ENCODE measurements at places on chromosomes 1 and 21. TPM values are rescaled to one million over a fixed set of nuclear protein-coding genes. Genes with fewer than 3 reads are reported as not detected.

DNA sequence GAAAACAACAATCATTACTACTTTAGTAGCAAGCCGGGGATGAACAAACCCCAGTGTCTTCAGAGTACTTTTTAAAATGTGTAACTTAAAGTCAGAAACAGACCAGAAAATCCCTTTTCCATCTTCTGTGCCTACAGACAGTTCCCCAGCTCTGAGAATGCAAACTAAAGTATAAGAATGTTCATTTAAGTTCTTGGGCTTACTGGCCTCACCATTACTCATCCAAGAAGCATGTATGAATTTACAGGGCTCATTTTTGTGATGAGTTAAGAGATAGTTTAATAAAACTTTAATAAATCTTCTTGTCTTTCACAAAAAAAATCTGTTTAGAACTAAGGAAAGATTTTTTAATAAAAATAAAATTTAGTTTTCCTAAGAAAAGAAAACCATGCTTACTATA lies 4.6 kb downstream of the LPGAT1 start:
- no peak for DNase-seq

DNA sequence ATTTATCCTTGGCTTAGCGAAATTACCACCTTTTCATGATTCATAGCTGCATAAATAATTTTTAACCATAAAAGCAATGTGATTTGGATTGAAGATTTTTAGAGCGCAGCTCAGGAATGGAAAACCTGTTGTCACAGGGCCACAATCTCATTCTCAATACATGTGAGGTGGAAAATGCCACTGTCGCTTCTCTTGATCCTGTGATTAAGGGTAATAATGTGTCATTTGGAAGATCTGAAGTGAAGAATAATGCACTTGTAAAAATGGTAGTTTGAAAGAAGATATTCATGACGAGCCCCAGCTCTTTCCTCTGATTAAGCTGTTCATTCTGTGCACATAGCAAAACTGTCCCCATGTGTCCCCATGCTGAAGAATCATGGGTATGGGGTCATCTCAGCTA lies 230.4 kb downstream of the BACH1 start:
- DNase-seq, result no peak

GRCh38 chr1:58983162-58983561 lies 199.3 kb upstream of the JUN start:
- DNase-seq, result no peak

- DNase-seq, result no peak
These were observed 55.5 kb upstream of the DYNLT5 start for GRCh38 chr1:66696771-66697170.

KCNA2 gene
- total RNA-seq, result 0.58 TPM

TMOD4 gene
- total RNA-seq, result 1.3 TPM

- no peak for DNase-seq
These were observed 299.5 kb downstream of the ST6GALNAC3 start for GRCh38 chr1:76374086-76374485.

COL9A2 gene
- total RNA-seq, result 14.5 TPM

RNF186 gene
- not detected for total RNA-seq

- no peak for DNase-seq
These were observed 39.2 kb downstream of the SIPA1L2 start for GRCh38 chr1:232590744-232591082.

DNA sequence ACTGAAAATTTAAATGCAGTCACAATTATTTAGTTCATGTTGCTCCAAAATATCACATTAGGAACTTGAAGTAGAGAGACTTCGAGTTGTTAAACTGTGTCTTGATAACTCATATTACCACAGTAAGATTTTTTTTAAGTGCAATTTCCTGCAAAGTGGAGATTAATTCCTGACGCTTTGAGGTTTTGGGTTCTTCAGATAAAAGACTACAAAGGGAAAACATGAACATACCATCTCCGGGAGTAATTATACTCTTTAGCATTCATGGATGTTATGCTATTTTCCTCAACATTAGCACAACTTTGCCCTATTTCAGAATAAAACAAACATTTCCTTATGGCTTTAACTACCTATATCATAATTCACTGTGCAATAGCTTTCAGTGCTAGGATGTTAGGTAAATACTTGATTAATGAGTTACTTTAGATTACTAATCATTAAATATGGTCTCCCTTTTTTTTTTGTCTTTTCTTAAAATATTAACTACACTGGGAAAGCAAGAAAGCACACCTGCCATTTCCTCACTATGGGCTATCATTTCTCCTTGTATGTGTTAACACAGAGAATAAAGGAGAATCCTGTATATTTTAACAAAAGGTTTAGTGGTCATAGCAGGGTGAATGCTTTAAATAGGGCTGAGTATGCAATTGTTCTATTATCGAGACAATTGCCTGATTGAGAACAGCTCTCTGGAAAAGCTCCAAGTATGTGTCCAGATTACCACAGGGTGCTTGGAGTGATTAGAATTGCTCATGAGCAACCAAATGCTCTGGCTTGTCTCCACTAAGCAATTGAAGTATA lies 252.5 kb upstream of the C1orf105 start:
- peak; percentile 46 for DNase-seq

AVPR1B gene
- total RNA-seq, result not detected

DNA sequence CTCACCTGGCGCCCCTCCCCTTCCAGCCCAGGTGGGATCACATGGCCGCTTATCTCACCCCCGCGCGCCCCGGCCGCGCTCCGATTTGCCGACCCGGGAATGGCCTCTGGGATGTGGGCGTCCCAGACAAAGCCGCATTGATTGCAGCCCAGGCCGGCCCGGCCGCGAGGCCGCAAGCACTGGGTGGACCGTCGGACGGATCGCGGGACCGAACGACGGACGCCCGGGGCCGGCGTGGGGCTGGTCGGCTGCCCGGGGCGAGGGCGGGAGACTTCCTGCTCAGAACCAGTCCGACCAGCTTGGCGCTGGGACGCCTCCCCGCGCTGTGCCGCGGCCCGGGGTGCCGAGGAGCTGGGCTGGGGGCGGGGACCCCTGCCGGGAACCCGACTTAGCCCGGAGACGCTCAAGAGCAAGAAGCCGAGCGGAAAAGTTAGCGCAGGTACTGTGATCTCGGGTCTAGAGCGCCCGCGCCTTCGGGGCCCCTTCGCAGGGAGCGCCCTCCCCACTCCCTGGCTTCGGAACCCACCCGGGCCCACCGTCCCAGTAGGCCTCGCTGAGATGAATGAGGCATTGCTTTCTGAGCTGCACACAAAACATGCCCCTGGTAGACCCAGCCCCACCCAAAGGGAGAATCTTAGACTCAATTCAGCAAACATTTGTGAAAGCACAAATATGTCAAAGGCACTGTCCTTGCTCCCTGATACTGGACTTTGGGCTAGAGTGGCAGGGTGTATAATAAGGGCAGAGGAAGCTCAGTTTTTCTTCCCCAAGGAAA lies 415 bp upstream of the LAD1 start:
- DNase-seq, result no peak

DNA sequence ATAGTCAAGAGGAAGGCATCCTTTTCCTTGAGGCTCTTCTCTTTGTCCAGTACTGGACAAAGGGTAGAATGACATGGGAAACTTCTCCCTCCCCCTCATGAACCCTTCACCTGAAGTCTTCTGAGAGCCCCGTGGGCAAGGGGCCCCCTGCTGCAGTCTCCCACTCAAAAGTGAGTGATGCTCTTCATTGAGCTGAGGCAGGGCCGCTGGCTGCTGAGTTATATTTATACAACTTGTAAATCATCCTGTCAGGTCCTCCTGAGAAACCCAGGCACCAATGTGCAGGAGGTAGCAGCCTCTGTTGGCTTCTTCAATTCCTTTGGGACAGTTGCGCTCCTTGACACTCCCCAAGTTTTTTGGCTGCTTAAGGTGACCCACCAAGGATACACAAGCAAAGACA lies 150.2 kb downstream of the IGSF21 start:
- DNase-seq, result no peak

SYTL1 gene
- total RNA-seq, result 29.7 TPM

DNA sequence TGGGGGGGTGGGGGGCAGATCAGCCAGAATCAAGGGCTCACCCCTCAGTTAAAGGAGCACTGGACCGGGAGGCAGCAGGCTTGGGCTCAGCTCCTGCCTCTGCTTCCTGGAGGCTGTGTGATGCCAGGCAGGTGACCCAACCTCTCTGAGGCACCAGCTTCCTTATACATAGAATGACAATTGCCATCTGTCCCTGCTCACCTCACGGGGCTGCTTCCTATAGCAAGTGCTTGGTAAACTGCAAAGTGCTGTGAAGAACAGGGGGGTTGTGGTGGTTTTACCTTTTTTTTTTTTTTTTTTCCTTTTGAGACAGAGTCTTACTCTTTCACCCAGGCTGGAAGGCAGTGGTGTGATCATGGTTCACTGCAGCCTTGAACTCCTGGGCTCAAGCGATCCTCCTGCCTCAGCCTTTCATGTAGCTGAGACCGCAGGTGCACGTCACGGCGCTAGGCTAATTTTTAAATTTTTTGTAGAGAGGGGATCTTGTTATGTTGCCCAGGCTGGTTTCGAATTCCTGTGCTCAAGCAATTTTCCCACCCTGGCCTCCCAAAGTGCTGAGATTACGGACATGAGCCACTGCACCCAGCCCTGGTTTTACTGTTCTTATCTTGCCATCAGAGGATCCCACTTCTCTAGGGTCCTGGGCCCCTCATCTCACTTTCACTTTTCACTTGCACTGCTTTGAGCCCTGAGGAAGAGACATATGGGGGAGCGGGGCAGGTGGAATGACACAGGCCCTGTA lies 11.6 kb downstream of the KCNQ4 start:
- DNase-seq, result peak; percentile 74

- DNase-seq, result no peak
These were observed 241.6 kb downstream of the SMYD3 start for GRCh38 chr1:246265481-246265880.

GRCh38 chr1:180571060-180571831 lies 12.5 kb downstream of the OVAAL start:
- DNase-seq, result no peak

C8A gene
- total RNA-seq, result not detected

DNA sequence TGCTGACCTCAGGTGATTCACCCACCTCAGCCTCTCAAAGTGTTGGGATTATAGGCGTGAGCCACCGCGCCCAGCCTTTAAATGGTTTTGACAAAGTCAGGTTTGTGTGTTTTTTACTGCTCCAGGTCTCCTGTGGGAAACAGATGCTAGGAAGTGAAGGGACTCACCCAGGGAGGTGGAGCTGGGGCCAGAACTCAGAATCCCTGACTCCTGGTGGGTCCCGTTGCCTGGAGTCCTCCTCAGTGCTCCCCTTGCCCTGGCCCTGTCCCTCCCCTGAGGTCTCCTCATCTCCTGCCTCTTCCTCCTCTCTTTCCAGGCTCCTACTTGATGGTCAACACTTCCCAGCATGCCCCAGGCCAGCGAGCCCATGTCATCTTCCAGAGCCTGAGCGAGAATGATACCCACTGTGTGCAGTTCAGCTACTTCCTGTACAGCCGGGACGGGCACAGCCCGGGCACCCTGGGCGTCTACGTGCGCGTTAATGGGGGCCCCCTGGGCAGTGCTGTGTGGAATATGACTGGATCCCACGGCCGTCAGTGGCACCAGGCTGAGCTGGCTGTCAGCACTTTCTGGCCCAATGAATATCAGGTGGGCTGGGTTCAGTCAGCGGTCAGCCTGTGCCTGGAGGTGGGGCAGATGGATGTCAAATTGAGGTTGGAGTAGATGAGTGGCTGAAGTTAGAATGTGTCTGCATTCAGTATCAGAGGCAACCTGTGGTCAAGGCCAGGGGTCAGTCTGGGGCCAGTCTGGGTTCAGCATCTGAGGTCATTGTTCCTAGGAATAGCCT lies 22.1 kb downstream of the PTPRU start:
- no peak for DNase-seq

DNA sequence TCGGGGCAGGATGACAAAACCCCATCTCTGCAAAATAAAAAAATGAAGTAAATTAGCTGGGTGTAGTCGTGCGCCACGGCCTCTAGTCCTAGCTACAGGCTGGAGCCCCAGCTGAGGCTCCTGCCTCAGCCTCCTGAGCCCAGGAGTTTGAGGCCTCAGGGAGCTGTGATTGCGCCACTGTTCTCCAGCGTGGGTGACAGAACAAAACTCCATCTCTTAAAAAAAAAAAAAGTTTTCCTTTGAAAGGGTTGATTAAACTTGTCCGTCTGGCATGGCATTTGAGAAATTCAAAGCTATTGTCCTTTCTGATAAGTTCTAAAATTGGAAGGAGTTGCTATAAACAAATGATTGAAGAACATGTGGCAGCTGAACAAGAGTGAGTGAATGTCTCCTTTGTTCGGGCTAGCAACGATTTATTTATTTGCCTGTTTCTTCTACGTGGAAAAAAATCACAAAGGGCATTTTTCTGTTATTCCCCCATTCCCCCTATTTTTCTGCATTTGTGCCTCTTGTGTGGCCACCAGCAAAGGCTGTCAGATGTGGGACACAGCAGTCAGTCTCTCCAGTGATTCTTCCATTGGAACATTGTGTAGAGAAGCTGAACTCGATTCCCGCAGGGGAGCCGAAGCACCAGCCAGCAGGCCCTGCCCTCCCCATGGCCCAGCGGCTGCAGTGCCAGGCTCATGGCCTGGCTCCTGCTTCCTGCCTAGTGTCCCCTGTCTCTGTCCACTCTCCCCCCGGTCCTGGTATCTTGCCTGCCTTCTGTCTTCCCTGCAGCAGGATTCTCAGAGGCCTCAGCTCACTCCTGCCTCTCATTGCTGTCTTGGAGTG lies 21.5 kb upstream of the PWP2 start:
- DNase-seq, result peak; percentile 60

DNA sequence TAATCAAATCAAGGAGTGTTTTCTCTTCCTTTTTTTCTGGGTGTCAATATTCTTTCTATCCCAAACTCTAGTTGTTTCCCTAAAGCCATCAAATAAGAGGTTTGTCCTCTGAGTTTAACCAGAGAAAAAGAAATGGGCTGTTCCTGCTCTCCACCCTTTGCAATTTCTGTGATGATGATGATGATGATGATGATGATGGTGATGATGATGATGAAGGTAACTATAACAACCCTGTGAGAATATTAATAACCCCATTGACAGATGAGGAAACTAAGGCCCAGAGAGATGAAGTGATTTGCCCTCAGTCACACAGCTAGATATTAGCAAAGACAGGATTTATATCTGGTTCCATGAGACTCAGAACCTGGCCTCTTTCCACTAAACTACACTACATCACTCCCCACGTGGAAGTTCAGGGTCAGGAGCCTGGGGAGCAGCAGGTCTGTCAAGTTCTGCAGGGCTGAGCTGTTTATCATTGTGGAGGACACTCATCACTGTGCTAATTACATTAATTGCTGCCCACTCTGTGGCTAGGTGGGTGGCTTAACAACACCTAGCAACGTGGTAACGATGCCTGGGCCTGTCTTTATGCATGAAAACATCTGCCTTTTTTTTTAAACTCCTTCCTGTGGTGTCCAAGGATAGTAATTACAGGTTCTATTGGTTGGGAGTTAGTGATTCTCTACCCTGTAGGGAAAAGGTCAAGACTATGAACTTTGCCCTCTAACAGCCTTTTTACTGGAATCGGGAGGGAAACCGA lies 19.0 kb upstream of the JUN start:
- no peak for DNase-seq

DNA sequence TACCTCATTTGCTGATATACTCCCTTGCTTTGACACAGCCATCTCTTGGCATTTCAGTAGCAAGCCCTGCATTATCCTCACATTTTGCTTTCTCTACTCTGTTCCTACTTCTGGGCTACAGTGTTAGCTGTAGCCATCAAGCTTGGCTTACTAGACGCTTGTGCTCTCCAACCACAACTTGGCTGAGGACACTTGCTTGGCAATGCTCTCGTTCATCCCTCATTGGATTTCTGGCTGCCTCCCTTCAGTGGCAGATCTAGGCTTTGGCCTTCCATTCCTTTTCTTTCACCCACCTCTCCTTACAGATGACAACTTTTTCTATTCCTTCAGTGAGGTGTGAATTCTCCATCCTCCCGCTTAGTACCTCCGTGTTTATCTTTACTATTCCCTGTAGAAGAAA lies 428.7 kb upstream of the LRRC7 start:
- DNase-seq, result no peak

SYNC gene
- total RNA-seq, result not detected

All from activated CD4-positive, alpha-beta T cell treated with anti-CD3 and anti-CD28 coated beads, Interleukin-2, amount 10 ng/mL, durations not matched to agents 24 days and 14 days (primary cell).